Omental fat pad (tissue), 4 donors: ENCODE measurements at places on chromosomes 16 and 17. TPM values are rescaled to one million over a fixed set of nuclear protein-coding genes. Genes with fewer than 3 reads are reported as not detected.

GRCh38 chr16:8712589-8713361 is 38.4 kb downstream of the ABAT start:
- no peak for DNase-seq

GRCh38 chr17:77266891-77267341 is 126.1 kb downstream of the SEC14L1 start:
- DNase-seq = no peak

GRCh38 chr16:13157082-13157481 is 255.7 kb downstream of the SHISA9 start:
- no peak for DNase-seq

DNA sequence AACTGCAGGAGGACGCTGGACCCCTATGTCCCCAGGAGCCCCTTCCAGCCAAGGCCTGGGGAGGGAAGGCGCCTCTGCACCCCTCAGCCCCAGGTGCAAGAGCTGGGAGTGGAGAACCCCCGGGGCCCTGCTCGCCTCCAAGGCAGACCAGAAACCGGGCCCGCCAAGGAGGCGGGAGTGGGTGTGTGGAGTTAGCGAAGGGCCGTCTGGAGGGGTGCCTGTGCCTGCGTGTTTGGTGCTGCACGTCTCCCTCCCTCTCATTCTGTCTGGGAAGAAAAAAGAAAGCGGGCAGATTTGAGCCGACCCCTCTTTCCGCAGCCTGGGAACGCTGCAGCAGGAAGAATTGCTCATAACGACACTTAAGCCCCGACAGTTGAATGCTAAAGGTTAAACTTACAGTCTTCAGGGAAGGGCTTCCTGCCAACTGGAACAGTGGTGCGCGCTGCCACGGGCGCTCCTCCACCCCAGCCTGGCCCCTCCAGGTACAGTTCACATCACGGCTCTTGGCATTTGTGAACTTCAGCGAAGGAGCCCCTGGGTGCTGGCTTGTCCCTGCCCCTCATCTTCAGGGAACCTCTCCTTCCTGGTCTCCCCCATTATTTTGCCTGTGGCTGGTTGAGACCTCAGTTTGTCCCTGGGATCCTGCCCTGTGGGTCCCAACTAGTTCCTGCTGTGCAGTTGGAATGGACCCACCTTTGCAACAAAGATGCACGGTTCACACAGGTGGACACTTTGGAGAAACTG is 19.2 kb upstream of the ZFHX3 start:
- DNase-seq = no peak

SKAP1 gene
- 1.9 TPM for total RNA-seq

GNG13 gene
- total RNA-seq = not detected

RNF112 gene
- total RNA-seq = 3.0 TPM

ITGB3 gene
- 17.3 TPM for total RNA-seq
